Retina (tissue), 1 donor: ENCODE measurements at places on chromosomes 16 and 17.

GRCh38 chr17:34592002-34592401 is 12.6 kb downstream of the TMEM132E start:
- DNase-seq, result no peak

GRCh38 chr17:35766903-35767510 is 6.3 kb downstream of the C17orf50 start:
- no peak for DNase-seq

- DNase-seq, result no peak
These were observed 83.5 kb upstream of the RPL38 start for GRCh38 chr17:74119965-74120364.

- peak; percentile 67 for DNase-seq
These were observed 780 bp upstream of the DCAKD start for GRCh38 chr17:45052052-45052772.

- DNase-seq, result no peak
These were observed 229.3 kb downstream of the IRF8 start for GRCh38 chr16:86128246-86128645.

DNA sequence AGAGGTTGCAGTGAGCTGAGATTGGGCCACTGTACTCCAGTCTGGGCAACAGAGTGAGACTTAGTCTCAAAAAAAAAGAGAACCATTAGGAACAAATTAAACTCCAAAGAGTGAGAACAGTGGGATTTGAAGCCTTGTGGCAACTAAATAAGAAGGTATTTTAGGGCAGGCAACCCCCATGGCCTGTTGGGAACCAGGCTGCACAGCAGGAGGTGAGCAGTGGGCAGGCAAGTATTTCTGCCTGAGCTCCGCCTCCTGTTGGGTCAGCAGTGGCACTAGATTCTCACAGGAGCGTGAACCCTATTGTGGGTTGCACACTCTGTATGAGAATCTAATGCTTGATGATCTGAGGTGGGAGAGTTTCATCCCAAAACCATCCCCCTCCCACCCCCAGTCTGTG is 57.6 kb upstream of the MED9 start:
- no peak for DNase-seq

- DNase-seq, result no peak
These were observed 79.9 kb upstream of the C17orf78 start for GRCh38 chr17:37295888-37296287.

DNA sequence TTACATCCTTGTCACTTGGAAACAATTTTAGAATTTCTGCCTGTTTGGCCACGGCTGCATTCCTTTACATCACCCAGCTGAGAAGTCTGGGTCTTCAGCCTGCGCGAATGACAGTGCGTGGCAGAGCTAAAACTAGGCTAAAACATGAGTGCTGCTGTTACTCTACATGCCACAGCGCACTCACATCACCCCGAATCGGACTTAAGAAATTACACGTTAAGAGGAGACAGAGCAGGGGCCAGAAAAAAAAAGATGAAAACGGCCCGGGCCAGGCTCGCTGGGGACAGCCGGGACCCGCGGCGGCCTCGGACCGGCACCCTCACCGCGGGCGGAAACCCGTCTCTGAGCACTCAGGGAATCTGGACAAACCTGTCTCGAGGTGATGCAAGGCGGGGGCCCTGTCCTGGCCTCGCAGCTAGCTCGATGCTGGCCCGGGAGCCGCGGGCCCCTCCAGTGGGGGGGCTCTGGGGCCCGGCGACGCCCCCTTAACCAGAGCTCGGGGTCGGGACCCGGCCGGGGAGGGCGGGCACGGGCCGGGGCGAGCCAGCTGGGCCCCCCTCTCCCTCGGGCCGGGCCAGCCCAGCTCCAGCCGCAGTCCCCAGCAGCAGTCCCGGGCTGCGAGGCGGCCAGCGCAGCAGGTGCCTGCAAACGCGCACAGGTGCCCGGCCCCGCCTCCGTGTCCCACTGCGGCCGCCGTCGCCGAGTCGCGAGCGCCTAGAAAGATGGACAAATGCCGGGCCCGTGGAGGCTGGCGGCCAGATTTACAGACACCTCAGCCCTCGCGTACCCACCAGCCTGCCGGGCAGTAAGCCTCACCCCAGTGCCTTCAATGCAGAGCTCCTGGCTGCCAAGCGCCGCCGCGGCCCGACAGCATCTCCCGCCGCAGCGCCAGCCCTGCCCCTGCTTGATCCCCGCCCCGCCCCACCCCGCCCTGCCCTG is at the start of gene AKTIP:
TSS of gene AKTIP (minus strand) at position 879 of the 939 bp plus-strand sequence. CDS start 2,950 bp downstream, outside the sequence.
- peak; percentile 63 for DNase-seq

DNA sequence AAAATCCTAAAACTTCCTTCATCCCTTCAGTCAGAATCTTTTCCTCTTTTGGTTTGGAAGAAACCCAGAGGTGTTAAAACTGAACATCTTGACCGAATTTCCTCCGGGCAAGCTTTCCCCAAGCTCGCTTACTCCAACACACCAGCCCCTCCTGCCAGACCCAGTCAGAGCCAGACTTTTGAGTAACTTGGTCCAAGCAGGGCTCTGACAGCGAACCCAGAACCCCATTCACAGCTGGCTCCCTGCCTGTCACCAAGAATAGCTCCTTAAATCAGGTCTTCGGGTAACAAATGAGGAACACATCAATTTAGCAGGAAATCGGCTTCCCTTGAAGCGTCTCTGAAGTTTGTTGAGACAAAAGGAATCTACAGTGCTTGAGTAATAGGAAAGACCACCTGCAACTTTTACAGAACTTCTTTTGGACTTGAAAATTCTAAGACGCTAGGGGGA is 27.3 kb downstream of the GAS7 start:
- no peak for DNase-seq

GRCh38 chr17:28917029-28917428 is 14.2 kb upstream of the DHRS13 start:
- DNase-seq, result no peak

DNA sequence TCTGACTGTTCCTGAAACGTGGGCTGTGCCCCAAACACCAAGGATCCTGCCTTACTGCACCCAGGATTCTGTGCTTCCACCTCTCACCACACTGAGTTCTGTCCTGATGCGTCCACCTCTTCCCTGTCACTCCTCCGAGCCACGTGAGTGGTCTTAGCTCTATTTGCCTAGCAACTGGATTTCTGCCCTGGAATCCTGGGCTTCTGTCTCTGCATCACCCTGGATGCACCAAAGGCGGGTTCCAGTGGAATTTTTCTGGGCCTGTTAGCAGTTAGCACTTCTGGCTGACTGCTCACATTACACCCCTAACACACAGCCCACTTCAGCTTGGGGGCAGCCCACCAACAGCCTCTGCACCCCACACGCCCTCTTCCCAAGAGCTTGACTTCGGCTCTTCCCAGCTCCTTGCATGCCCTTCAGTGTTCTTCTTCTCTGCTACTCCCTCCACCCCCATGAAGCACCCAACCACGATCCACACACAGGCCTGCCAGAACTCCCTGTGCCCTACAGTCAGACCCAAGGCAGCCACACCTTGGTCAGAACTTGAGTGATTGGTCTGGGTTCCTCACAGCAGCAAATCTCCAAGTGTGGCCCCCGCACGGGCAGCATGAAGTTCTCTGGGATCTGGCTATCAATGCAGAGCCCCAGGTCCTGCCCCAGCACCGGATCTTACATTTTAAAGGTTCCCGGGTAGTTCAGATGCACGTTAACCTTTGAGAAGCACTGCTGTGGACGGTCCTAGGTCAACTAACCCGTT is 129.8 kb upstream of the RCVRN start:
- DNase-seq, result no peak

DNA sequence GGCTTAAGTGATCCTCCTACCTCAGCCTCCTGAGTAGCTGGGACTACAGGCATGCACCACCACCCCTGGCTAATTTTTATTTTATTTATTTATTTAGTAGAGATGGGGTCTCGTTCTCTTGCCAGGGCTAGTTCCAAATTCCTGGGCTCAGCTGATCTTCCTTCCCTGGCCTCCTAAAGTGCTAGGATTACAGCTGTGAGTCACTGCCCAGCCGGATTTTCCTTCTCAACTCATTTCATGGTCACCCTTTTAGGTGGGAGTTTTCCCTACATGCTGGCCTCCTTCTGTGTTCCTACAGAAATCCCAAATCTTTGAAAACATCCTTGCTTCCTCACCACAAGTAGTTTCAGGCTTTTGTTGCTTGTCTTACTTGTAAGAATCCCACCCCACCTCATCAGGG is 102.1 kb upstream of the SIAH1 start:
- DNase-seq, result no peak

DNA sequence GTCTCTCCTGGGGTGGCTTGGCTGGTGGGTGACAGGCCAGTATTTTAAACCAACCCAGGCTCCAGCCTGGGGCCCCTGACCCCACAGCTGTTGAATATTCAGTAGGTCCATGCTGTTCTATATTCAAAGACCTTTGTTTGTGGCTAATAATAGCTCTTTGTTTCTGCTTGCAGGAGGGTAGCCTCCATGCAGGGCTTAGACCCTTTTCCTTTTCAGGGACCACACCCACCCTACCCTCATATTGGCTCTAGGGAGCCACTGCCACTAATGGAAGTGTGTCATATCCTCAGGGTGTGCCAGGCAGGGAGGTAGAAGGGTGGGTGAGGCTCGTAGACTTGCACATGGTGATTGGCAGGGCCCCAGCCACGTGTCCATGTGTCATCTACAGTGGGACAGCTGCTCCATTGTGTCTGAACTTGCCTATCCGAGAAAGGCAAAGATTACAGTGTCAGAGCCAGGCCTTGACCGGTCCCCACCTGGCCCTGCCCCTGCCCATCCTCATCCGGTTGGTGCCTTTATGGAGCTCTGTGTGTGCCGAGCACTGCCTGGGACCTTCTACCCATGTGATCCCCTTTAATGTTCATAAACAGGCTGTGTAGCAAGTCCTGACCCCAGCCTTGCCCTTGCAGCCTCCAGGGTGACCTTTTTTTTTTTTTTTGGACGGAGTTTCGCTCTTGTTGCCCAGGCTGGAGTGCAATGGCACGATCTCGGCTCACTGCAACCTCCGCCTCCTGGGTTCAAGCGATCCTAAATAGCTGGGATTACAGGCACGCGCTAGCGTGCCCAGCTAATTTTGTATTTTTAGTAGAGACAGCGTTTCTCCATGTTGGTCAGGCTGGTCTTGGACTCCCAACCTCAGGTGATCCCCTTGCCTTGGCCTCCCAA is 22.1 kb downstream of the TMC7 start:
- DNase-seq, result peak; percentile 26

DNA sequence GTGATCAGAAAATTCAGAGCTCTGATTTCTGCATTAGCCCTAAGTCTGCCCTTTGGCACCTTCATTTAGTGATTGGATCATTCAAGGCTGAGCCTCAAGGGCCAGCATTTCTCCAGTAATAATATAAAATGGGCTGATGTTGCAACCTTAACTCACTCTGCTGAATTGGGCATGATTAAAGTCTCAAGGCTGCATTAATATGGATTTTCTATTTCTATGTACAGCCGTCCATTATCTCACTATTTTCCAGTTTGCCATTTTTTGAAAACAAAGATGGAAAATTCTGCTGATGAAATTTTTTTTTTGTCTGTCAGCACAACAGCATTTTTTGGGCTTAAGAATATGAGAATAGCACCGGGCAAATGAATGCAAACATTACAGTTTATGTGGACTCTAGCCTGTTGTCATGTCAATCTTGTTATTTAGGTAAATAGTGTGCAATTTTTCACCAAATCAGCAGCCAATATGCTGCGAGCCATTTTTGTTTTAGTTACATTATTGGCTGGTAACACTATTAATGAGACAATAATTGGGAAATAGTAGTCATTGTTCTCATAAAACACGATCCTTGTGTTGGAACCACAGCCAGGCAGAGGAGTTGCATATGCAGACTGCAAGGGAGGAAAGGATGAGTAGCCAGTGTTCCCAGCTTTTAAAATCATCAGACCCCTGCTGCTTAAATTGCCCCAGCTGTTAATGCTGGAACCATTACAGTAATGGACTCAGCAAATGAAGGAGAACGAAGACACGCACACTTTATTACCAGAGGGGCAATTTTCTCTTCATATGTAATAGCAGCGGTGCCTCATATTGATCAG is 10.5 kb downstream of the FTO start:
- peak; percentile 53 for DNase-seq

DNA sequence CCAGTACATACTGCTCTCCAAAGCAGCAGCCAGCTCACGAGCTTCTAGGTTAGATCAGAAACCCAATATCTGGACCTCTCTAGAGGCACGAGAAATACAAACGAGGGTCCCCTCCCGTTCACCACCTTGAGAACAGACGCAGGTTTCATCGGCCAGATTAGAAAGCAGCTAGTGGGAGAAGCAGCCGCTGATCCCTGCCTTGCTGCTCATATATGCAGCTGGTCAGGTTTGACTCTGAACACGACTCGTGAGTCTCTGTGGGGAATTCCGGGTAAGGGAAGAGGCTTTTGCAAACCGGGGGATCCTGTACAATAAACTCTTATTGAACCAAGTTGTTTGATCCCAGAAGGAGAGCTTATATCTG is 1.6 kb downstream of the VAT1L start:
- DNase-seq, result peak; percentile 42

GRCh38 chr16:67457611-67458010 is 23.3 kb downstream of the ATP6V0D1 start:
- no peak for DNase-seq

DNA sequence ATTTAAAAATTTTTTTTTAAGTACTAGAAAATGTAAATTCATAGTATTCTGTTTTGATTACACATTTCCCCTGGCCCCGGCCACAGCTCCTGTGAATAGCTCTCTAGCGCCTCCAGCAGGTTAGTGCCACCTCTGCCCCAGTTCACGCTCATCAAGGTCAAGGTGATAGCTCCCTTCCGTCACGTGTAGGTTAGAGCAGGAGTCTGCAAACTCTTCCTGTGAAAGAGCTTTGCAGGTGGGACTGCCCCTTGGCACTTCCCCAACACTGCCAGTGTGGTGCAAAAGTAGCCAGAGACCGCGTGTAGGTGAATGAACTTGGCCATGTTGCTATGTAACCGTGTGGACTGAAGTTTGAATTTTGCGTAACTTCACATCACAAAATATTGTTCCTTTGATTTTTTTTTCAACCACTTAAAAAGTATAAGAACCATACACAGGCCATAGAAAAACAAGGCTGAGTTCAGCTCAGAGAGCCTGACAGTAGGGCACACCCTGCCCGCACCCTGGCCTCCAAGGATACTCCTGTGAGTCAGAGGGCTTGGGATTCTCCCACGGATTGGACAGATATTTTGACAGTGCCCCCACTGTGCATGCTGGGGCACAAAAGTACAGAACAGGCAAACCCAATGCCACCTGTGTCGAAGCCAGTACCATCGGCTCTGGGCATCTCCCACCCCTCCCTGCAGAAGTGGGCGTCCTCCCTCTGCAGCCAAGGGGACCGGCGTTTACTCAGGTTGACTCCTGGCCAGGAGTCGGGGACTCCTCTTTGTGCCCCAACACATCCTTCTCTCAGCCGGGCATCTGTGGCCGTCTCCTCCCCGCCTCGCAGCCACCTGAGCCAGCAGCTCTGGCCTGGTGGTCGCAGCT is 92.0 kb upstream of the CHMP6 start:
- no peak for DNase-seq

DNA sequence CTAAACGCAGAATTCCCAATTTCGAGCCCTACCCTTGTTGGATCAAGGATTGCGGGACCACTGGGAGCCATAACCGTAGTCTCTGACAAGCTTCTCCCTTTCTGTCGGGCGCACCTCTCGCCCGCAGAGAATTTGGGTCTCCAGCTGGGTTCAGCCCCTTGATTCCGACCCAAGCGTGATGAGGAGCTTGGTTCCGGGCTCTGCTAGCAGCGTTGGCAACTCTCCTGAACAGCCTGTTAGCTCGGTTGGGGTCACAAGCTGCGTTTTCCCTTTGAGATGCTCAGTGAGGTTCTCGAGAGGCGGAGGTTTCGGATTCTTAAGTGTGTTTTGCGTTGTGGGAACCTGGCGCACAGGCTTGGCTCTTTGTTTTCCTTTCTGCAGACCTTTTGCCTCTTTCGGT is 655 bp downstream of the ATXN1L start:
- DNase-seq, result no peak
